ENCODE measurements at places on chromosomes 7 and 10.

DNA sequence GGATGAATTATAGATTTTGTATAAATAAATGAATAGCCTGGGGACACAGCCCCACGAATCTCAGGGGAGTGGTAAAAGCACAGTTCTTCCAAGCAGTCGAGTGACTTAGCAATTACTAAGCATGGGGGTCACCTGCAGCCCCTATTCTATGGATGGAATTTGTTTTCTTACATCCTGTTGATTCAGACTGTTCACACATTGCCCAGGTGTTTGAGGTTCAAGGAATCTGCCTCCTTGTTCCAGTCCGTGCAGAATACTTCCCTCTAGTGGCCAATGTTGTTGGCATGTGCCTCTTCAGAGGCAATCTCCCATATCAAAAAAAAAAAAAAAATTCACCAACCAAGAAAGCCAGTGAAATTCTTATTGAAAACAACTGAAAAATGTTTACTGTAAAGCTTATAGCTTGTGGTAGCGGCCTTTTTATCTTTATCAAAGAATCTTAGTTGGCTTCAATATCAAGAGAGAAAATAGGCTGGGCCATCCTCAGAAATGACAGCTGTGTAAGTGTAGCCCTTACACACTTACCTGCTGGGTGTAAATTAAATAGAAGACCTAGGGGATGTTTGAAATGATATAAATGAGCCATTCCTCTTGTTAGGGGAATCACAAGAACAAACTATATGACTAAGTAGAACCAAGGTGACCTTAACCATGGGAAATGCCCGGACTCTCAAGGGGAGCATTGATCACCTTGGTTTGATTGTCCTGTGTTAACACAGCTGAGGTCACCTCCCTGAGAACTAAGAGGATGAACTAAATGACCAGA lies 7.8 kb downstream of the LIPM start:
- peak; percentile 86 for DNase-seq

DNA sequence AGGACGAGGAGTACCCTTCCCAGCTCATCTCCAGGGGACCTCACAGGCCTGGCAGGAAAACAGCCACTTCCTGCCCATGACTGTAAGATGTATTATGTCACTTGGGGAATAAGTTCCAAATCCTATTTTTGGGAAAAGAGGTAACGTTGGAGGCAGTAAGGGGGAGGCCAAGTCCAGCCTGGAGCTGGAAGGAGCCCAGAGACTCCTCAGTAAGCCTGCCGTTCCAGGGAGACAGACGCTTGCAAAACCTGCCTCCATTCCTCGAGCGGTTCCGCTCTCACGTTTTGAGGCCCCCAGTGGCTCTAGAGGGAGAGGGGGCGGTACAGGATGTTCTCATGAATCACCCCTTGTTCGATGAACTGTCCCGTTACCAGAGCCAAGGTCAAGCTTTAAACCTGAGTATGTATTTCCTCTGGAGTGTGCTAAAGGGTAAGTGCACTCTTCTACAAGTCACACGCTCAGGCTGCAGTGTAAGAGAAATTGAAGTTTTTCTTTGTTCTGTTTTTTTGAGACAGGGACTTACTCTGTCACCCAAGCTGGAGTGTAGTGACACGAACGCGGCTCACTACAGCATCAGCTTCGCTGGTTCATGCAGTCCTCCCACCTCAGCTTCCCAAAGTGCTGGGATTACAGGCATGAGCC lies 45.5 kb upstream of the CYTH3 start:
- DNase-seq, result peak; percentile 18

- no peak for DNase-seq
Observed at GRCh38 chr10:111360260-111360925, 283.6 kb downstream of the ADRA2A start.

DNA sequence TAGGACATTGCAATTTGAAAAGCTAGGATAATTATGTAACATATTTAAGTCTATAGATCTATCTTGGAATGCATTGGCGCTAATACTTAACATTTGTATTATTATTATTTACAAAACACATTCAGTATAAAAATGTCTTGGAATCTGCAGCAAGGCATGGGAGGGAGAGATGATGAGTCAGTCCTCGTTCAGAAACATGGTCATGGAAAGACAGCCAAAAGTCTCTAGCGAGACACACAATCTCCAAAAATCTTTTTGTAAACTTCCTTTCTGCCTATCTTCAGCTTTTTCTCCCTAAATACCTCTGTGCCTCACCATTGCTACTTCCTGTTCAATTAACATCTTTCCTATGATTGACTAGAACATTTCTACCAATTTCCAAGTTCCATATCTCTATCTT lies 188.4 kb upstream of the CACNA2D1 start:
- no peak for DNase-seq

Measured in T1000 (cell line).